ENCODE measurements at places on chromosomes 5 and 9.

- DNase-seq, result no peak
These were observed 88.0 kb downstream of the BNC2 start for GRCh38 chr9:16782490-16782889.

- DNase-seq, result no peak
These were observed 1040.3 kb downstream of the TLE1 start for GRCh38 chr9:80649001-80649420.

GRCh38 chr5:175658299-175659145 lies 651 bp downstream of the HRH2 start:
- no peak for DNase-seq

GRCh38 chr9:36173861-36174260 lies 4.7 kb downstream of the CCIN start:
- DNase-seq, result no peak

DNA sequence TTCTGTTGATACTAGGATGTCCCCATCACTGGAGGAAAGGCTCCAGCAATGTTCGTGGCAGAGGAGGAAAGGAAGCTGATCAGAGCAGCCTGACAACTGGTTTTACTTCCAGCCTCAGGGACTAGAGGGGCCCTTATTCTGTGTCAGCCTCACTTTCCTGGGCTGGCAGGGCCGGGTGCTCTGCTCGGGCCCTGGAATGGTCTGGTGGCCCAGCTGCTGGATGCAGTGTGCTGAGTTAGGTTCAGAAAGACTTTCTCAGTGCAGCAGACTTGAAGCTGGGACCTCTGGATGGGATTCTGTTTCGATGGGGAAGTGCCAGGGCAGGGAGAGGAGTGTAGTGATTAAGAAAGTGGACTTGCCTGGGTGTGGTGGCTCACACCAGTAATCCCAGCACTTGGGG lies 81.0 kb downstream of the MACROH2A1 start:
- no peak for DNase-seq

- DNase-seq, result no peak
These were observed 73.7 kb downstream of the MAP1B start for GRCh38 chr5:72180925-72181324.

GRCh38 chr9:127946728-127947127 lies 9.1 kb upstream of the DPM2 start:
- no peak for DNase-seq

GRCh38 chr5:77642738-77643653 lies 4.5 kb upstream of the OTP start:
- DNase-seq, result no peak

DNA sequence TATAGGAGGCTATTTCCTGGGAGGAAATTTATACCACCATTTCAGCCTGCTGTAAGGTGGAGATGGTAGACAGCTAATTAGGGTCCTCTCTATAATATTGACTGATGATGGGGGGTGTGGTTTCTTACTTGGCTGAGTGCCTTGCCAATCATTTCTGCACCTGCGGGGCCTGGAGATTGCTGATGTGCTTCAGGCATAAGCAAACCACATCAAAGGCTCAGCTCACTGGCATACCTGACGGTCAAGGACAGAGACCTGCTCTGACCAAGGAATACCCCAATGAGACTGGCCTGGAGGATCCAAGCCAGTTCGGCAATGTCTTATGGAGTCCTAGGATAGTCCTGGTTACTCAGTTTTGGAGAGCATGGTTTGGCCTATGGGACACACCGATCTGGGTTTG lies 29.5 kb downstream of the ANKH start:
- no peak for DNase-seq

DNA sequence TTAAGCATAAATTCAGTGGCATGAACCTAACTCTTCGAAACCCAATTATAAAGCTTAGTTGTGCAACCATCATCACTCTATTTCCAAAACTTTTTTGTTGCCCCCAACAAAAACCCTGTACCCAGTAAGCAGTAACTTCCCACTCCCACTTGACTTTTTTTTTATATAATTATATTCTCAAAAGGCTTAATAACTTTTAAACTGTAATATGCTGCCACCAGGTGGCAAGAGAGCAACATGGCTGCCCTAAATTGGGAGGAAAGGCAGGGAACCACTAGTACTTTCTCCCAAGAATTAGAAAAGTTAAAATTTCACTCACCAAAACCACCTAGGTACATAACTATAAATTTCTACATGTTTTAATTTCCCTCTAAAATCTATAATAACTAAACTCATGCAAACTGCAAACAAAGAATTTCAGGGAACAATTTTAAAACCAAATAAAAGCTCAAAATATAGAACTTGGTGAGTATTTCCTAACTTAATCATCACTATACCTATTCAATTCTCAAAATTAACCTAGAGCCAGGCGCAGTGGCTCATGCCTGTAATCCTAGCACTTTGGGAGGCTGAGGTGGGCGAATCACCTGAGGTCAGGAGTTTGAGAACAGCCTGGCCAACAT lies 50.2 kb upstream of the RNF38 start:
- DNase-seq, result no peak
